ENCODE measurements at places on chromosomes 2 and 18.

GRCh38 chr2:74599676-74600075 is 45.2 kb downstream of the DOK1 start:
- peak; percentile 40 for DNase-seq

GRCh38 chr2:53202063-53202462 is 565.5 kb upstream of the CHAC2 start:
- DNase-seq, result no peak

GRCh38 chr2:78439122-78439521 is 586.4 kb upstream of the REG3G start:
- no peak for DNase-seq

- DNase-seq, result no peak
Observed at GRCh38 chr2:150663143-150663542, 175.7 kb upstream of the RND3 start.

DNA sequence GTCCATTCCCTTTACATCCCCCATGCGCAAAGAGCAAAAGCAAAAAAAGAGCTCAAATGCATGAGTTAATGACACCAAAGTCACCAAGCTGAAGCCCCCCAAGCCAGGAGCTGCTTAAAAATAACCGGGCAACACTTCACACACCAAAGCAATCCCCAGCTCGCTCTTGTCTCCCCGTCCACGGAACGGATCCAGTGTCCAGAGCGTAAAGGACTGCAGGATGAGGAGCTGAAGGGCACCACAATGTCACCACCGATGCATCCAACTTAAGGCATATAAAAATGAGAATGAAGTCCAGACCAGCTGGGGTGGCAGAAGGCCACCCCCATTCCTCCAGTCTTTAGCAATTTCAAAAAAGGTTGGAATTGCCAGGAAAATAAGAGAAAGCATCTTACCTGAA is 8.7 kb downstream of the SMAD7 start:
- DNase-seq, result no peak

DNA sequence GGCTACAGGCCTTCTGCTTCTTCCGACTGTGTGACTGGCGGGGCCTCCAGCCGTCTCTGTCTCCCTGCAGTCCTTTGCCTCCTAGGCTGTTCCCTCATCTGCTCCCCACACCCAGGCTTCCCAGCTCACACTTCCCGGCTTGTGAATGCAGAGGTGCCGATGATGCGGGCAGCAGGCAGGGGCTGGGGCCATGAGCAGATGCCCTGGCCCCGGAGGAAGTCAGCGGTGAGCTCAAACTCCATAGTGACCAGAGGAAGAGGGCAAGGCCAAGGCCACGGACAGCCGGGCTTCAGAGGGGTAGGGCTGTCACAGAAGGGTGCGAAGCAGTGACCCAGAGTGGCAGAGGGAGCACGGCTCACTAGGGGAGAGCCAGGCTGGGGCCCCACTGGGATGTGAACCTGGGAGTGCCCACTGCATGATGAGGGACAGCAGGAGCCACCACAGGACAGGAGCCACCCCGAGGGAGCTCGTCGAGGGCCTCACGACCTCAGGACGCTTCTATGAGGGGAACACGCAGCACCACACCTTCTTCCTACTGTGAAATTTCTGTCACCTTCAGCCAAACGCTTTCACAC is 515.9 kb downstream of the EIPR1 start:
- DNase-seq, result no peak

DNA sequence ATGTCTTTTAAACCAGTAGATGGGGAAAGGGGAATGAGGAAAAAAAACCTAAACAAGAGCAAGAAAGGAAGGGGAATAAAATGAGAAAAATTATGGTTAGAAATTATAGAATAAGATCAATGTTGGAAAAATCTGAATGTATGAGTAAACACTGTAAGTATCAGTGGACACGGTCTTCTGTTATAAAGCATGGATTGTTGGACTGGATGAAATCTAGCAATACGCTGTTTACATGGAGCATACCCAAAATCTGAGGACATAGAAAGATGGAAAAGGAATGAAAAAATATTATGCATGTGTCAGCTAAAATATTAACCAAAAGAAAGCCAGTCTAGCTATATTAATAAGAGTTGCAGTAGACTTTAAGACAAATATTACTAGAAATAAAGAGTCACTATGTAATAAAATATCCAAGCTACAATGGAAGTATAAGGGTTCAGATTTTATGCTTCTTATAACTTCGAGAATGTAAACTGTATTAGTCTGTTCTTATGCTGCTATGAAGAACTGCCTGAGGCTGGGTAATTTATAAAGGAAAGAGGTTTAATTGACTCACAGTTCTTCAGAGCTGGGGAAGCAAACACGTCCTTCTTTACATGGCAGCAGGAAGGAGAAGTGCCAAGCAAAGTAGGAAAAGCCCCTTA is 32.4 kb downstream of the DDX1 start:
- no peak for DNase-seq

GRCh38 chr18:75863696-75864095 is 436.2 kb upstream of the SMIM21 start:
- DNase-seq, result no peak

DNA sequence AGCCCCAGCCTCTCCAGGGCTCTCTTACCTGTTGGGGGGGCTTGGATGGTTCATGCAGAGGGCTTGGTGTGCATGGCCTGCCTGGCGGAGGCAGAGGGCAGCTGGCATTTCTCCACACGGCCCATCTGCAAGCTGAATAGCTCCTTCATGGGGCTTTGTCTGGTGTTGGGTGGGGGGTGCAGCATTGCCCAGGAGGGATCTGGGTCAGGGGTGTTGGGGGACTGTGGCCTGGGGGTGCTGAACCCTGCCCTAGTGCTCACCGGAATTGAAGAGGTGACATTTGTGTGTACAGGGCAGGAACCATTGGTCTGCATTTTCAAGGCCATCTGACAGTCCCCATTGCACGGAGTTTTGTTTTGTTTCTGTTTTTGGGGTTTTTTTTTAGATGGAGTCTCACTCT is 58.8 kb upstream of the HAAO start:
- no peak for DNase-seq

- no peak for DNase-seq
Observed at GRCh38 chr2:60549928-60550177, 3.6 kb downstream of the BCL11A start.

- DNase-seq, result no peak
Observed at GRCh38 chr2:63522950-63523349, 65.3 kb downstream of the WDPCP start.

DNA sequence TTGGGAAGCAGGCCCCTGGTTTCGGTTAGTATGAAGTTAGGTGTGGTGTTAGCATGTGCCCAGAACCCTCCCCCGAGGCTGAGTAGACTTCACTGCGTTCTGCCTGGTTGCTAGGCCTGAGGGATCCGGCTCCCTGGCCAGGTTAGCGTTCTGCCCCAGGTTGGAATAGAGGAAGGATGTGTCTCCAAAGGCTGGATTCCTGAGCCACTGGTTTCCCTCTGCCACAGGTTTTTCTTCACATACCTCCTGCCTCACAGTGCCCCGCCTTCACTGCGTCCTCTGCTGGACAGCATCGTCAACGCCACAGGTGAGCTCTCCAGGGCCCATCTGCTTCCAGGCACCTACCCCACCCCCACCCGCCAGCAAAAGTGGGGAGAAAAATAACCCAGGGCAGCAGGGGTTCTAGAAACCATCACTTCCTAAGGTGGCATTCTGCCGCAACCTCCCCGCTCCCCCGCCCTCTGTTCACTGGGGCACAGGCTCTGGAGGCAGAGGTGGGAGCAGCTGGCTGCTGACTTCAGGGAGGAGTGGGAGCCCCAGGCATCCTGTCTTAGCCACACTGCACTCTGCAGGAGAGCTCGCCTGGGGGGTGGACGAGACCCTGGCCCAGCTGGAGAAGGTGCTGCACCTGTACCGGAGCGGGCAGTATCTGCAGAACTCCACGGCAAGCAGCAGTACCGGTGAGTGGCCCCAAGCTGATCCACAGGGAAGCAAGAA is 7.1 kb downstream of the PKDCC start:
- no peak for DNase-seq

- no peak for DNase-seq
Observed at GRCh38 chr2:126534478-126534877, 121.5 kb upstream of the GYPC start.

DNA sequence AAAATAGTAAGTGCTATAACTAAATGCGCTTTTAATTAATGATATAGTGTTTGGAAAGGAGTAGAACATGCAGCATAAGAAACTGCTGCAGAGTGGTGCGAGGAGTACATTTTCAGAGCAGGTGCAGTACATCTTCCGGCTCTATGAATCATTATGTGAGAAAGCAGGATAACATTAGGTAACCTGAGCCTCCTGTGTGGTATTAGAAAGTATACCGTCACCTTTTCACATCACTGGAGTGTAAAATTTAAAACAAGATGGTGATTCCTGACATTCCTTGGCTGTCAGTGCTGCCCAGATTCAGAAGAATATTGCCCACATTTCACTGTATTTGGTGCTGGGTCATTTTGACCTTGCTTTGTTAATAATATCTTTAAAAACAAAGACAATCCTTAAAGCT is 7.8 kb upstream of the DYNC2LI1 start:
- no peak for DNase-seq

GRCh38 chr2:128394007-128394730 is 75.5 kb upstream of the HS6ST1 start:
- no peak for DNase-seq
